ENCODE measurements at places on chromosomes 5 and 9.
A peak's percentile ranks its signal among the peaks of the same experiment; 100 is the strongest.

GRCh38 chr5:81848362-81848880 is 97.5 kb upstream of the SSBP2 start:
- no peak for DNase-seq

DNA sequence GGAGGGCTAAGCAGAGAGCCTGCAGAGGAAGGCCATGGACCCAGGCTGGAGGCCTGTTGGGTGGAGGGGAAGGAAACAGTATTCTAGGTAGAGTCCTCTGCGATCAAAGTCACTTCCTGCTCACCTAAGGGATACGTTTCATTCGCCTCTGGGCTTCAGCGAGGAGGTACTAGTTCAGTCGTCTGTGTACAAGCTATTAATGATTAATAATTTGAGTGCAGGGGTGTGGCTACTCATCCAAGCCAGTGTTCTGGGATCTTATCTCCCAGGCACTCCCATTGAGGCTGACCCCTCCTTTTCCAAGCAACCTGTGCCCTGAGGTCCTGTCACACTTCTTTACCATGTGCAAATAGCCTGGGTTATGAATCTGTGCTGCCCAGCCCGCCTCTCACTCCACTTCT is 25.2 kb downstream of the RALGPS1 start:
- DNase-seq, result no peak

DNA sequence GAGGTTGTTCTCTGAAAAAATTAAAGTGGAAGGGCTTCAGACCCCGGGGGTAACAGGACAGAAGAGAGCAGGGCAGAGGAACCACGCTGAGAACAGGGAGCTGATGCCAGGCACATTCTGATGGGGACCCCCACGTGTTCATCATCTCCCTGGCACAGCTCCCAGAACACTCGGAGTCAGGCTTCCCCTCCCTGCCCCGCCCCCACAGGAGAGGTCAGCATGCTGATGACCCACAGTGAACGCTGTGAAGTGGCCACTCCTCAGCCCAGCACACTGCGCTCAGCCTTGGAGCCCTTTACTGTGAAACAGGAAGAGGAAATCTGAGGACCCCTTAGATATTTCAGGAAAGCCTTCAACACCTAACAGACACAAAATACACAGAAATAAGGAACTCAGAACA is 16.4 kb downstream of the RETREG1 start:
- no peak for DNase-seq

DNA sequence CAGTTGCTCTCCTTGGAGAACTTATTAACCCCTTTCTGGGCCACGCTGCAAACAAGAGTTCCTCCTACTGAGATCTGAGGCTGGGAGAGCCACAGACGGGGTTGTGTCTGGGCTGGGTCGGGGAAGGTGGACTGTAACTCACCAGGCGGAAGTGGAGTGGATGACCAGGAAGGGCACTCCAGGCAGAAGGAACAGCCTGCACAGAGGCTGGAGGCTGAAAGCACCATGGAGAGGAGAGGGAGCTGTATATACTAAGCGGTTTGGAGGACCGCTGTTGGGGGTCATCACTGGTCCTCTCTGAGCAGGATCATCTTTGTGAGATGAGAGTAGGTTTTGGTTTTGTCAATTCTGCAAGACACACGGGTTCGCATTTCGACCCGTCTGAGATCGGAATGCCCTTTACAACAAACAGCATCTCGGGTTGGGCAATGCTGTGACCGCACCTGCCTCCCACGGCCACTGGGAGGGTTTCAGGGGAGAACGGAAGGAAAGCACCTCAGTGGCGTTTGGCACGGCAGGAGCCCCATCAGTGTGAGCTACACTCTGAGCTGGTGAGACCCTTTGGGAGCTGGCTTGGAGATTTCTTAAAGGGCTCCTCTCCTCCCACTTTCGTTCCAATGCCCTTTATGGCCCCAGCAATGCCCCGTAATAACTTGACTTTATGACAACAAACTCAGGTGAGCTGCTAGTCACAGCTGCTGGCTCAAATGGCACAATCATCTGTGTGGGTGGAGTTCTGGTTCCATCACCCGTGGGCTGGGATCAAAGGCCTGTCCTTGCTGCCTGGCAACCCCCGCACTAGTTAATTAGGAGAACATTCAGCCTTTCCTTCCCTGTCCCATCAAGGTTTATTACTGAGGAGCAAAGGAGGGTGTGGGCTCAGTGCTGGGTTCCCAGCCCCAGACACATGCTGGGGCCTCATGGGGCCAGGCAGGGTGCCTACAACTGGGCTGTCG is 18.7 kb upstream of the NEURL1B start:
- no peak for DNase-seq

- no peak for DNase-seq
Observed at GRCh38 chr5:172353271-172353812, 69.8 kb upstream of the UBTD2 start.

DNA sequence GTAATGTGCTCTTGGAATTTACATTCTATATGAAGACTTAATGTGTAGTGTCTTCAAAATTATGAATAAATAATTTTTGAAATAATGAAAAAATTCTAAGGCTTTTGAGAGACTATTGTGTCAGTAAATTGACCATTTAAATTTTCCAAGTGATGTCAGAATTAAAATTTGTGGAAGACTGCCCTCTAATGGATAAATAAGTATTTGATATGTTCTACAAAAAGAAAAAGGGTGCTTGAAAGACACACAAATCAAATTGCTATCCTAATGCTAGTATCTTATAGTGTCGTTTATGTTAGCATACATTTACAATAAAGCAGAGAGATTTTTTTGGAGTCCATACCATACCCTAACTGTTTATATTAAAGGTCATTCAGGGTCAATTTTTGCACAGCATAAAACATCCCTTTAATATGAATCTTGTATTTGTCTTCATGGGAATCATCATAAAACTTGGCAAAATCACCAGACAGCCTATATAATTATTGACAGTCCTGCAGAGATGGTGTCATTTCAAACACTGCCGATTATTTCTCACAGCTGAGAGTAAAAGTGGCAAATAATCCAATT is 120.8 kb upstream of the SLC27A6 start:
- no peak for DNase-seq

DNA sequence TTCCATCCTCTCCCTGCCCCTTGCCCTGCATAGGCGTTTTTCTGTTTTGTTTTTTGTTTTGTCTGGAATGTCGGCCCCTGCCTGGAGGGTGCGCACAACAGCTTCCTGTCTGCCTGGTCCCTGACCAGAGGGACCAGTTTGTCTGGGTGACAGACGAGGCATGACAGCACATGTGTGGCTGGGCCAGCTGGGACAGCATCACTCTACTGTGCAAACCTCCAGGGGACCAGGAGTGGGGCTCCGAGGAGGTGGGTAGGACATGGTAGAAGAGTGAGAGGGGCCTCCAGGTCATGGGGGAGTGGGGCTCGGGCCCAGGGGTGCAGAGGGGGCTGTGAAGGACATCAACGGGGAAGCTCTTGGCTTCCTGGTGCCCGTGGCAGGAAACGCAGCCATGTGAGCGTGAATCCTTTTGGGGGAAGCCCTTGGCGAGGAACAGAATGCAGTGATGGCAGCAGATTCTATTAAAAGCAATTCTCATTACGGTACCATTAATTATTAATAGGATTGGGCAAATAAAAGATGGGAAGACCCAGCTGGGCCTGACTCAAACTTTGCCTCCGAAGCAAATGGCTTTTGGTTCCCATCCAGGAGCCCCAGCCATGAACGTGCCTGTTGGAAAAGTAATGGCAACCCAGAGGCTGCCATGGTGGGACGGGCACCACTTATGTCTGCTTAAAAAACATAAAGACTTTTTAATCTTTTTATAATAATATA is 184.4 kb upstream of the IER5L start:
- no peak for DNase-seq

GRCh38 chr9:111039231-111039906 is 1.1 kb upstream of the LPAR1 start:
- no peak for DNase-seq

- DNase-seq, result peak; percentile 59
Observed at GRCh38 chr5:65926276-65926783, at the start of gene ERBIN. Gene ERBIN, plus strand, starts transcription at chr5:65926575. Its CDS starts 66,144 bp downstream, at chr5:65992719.

DNA sequence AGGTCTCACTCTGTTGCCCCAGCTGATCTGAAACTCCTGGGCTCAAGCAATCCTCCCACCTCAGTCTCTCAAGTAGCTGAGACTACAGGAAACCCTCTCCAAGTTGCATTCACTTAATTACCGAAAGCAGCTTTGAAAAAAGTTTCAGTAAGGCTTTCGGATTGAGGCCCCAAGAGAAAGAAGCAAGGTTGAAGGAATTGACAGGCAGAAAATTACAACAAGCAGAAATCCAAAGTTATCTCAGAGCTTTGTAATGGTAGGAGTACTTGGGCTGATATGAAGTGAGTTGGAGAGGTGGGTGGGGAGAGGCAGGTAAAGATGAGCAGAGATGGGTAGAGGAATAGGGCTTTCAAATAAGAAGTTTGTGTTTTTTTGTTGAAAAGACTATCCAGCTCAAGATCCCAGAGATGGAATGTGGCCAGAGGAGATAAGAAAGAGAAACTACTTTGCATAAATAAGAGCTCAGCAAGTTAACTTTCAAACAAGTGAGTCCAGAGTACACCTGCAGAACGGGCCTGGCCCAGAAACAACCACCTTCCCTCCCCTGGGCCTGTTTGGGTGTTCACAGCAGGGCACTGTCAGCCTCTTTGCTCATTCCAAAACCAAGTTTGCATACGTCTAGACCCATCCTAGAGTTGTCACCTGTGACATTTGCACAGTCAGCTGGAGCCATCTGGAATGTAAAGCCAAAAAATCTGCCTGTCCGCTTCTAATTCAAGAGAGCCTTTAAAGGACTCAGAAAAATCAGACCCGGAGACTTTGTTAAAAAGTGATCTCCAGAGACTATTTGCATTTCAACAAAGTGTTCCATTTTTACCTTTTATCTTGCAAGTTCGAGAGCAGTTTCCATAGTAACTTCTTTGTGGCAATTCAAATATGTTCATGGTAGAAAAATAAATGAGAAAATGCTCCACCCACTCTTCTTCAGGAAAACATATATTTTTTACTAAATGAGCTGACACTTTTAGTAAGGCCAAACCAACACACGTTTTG is 2.2 kb upstream of the CLINT1 start:
- DNase-seq, result no peak

DNA sequence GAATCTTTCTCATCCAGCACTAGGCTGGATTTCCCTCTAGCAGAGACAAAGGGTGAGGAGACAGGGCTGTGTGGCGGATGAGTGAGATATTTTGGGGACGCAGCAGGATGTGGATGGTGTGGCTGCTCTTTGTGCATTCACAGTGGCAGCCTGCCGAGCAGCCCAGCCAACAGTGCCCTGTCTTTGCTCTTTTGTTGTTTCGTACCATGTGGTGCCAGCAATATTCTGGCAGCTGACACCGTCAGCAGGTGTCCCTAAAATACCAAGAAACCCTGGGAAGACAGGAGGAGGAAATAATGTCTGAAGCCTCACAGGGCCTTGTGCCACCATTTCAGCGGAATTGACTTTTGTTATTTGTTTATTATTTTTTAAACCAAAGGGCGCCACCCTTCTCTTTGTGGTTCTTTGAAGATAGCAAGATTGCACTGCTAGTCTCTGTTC is 141.4 kb downstream of the CCDC192 start:
- DNase-seq, result no peak

GRCh38 chr5:128329386-128329939 is 208.6 kb downstream of the FBN2 start:
- no peak for DNase-seq

GRCh38 chr5:97644896-97645295 is 461.8 kb upstream of the RIOK2 start:
- no peak for DNase-seq

GRCh38 chr5:37966291-37966690 is 126.5 kb upstream of the GDNF start:
- DNase-seq, result no peak

- no peak for DNase-seq
Observed at GRCh38 chr9:17829064-17829463, 250.2 kb downstream of the SH3GL2 start.

DNA sequence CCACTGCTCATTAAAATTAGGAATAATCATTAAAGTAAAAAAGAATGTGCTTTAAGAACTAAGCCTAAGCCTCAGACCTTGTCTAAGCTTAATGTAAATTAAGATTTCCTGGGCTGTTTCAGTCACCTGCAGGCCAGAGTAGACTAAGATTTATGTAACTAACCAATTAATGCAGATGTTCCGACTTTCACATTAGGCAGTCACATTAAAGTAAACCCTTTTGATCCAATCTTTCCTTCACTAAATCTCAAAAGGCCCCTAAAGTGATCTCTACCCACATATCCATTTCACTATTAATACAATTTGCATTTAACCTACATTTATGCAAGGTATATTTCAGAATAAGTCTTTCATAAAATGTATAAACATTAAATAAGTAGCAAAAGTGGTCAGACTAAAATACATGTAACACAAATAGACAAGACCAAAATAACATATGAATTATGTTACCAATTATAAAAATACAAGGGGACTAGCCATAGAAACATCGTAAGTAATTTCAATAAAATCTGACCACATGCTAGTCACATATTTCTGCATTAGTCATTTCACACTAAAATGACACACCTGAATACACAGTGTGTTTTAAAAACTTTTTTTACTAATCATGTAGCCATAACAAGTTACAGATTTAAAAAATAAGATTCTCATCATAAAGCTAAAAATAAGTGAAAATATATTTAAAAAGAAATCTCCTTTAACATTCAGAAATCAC is 7.7 kb downstream of the NR3C1 start:
- DNase-seq, result no peak

- no peak for DNase-seq
Observed at GRCh38 chr9:121220996-121221663, 19.5 kb upstream of the RAB14 start.

GRCh38 chr9:68998385-68998784 is 15.5 kb downstream of the PRKACG start:
- DNase-seq, result no peak

GRCh38 chr9:100229561-100229960 is 123.2 kb downstream of the TEX10 start:
- DNase-seq, result no peak

DNA sequence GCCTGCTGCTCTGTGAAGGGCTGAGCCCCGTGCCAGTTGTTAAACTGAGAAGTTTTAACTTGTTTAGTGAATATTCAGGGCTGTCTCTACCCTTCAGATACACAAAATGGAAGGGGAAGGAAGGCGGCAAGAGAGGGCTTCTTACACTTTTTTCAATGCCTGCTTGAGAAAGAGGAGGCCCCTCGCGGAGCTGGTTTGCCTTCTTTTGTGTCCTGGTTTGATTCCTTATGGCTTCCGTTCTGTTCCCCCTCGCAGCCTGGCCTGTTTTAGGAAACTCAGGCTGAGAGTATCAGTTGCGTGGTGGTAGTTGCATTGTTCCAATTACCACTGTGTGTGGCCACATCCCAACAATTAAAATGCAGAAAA is 1.0 kb downstream of the FAM53C start:
- DNase-seq, result no peak

DNA sequence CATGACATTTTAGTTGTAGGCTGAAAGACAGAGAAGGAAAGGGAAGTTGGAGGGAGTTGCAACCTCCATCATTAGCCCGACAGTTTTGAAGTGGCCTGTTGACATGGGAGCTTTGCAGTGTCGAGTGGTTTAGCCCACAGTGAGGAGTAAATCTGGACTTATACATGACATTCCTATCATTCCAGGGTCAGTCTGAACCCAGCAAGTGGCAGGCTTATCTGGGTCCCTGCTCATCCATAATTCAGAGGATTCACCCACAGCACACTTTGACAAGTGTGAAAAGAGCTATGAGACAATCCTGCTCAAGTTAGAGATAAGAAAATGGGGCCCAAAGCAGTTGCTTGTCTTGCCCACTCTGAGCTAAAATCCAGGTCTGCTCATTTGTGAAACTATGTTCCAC is 8.4 kb upstream of the TNC start:
- DNase-seq, result no peak

All from GM04503 (cell line).